ENCODE measurements at places on chromosomes 11 and 22.

DNA sequence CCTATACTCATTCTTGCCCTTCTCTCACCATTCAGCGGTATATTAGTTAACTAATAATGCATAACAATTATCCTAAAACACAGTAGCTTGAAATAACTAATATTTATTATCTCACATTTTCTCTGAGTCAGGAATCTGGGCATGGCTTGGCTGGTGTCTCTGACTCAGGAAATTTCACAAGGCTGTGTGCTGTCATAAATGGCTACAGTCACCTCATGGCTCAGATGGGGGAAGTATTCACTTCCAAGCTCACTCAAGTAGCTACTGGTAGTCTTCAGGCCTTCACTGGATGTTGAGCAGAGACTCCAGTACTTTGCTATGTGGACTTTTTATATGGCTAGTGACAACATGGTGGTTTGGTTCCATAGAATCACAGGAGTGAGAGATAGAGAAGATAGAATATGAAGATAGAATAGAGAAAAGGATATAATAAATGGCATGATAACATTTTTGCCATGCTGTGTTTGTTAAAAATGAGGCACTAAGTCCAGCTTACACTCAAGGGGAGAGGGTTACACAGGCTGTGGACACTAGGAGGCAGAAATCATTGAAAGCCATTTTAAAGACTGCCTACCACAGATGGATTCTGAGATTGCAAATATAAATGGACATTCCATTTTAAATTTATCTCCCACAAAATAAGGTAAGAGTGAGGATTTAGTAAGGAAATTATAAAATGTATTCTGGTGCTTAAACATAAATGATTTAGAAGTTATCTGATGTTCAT is 997.8 kb upstream of the CHORDC1 start:
- no peak for DNase-seq

- no peak for DNase-seq
These were observed 653 bp downstream of the NAGA start for GRCh38 chr22:42069801-42070516.

DNA sequence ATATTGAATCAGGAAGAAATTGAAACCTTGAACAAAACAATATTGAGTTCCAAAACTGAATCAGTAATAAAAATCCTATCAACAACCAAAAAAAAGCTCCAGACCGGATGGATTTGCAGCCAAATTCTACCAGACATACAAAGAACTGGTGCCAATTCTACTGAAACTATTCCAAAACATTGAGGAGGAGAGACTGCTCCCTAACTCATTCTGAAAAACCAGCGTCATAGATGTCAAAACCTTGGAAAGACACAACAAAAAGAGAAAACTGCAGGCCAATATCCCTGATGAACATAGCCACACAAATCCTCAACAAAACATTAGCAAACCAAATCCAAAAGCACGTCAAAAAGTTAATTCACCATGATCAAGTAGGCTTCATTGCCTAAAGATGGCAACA is 353.8 kb downstream of the TMEM135 start:
- no peak for DNase-seq

DNA sequence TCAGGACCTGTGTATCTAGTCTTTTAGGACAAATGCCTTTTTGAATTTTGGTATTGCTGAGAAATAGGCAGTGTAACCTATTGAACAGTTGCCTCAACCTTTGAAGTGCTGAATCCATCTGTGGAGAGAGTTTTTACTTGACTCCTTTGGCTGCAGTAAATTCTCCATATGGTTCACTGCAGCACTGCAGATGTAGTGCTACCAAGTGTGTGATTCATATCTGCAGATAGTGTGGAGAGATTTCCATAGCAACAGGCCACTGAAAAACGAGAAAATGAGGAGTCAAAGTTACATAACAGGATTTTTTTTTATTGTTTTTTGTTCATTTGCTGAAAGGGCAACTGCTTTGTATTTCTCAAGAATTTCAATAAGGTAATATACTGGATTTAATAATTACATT is 356.1 kb downstream of the RAB38 start:
- no peak for DNase-seq

Measured in MM.1S (cell line).